Stimulated activated CD8-positive, alpha-beta memory T cell treated with anti-CD3 and anti-CD28 coated beads, Interleukin-12 subunit alpha, Interleukin-12 subunit beta, amount 100 ng/mL, for 1 hour (primary cell): ENCODE measurements at places on chromosomes 12 and 14.

DNA sequence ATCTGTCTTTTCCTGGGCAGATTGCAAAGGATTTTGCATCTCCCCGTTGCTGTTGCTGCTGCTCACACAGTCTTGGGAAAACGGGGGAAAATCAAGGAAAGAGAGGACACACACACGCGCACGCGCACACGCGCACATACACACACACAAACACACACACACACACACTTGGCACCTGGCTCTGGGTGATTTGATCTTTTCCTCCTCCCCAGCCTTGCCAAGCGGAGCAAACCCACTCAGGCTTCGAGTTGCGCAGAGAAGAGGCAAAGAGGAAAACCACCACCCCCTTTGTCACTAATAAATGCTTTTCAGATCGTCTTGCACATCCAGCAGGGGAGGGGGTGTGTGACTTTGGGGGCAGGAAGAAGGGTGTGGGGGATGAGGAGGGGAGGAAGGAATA, 965 bp upstream of the NOS1 start:
- DNase-seq, result no peak

DNA sequence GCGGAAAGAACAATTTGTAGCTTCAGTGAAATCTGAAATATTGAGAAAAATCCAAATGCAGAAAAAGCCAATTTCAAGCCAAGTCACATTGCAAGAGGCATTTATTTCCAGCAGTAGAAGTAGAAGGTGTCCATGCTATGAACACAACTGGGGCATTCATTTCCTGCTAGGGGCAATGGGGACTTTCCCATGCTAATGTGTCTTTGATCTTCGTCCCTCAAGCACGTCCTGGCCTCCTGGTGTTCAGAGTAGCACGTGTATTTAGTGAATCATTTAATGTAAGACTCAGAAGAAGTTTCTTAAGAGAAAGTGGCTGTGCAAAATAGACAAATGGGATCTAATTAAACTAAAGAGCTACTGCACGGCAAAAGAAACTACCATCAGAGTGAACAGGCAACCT, 267.9 kb downstream of the TMEM132C start:
- DNase-seq, result no peak

DNA sequence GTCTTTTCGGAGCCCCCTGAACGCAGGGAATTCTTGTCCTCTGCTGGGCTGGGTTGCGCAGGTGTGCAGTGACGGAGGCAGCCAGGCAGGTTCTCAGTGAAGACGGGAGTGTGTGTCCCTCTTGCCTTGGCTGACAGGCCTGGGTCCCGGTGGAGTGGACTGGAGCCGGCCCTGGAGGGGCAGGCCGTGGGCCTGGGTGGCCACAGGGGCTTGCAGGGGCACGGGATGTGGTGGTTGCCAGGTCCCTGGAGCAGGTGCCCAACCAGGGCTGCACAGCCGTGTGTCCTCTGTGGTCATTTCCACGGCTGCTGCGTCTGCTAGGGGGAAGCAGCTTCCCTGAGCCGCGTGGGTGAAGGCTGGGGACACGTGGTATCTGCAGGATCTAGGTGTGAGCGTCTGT, 79.8 kb downstream of the ADGRD1 start:
- DNase-seq, result no peak

GRCh38 chr12:94186278-94187241, 38.2 kb downstream of the PLXNC1 start:
- no peak for DNase-seq

DNA sequence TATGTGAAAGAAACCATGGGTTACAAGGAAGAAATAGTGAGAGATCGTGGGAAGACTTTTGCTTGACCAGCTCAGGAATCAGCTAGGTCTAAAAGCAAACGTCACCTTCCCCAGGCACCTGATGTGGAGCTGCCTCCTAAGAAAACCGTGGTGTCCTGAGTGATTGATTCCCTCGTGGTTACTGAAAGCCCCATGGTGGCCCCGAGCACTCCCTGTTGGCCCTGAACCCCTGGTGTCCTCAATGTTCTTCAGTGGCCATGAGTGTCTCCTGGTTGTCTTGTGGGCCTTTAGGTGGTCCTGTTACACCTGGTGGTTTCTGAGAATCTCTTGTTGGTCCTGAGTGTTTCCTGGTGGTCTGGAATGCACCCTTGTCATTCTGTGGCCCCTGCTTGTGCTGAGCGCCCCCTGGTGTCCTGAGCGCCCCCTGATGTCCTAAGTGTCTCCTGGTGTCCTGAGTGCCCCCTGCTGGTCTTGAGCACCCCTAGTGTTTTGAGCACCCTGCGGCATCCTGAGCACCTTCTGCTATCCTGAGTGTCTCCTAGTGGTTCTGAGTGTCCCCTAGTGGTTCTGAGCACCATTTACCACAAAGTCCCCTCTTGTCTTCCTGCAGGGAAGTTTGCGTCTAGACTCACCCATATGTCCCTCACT, 518.7 kb downstream of the TMEM121 start:
- peak; percentile 65 for DNase-seq

GRCh38 chr12:116484807-116485206, 74.4 kb upstream of the MAP1LC3B2 start:
- no peak for DNase-seq

- no peak for DNase-seq
These were observed 30.8 kb upstream of the BDKRB2 start for GRCh38 chr14:96173636-96174475.

DNA sequence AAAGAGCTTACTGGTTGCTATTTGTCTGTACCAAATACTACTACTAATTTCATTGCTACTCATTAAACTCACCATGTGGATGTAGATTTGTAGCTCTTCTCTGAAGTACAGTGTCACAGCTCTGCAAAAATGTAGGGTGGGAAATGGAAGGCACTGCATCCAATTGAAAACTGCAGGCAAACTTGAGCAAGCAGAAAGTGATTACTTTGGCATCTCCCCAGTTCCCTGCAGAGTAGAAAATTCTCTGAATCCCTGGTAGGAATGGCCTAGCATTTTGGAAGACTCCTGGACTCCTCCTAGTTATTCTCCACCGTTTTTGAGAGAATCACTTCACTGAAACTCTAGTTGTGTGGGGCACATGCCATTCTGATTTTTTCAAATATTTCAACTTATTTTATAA, 239.1 kb downstream of the DIO2 start:
- DNase-seq, result no peak
